CMK (cell line): ENCODE measurements at places on chromosomes 11 and 22.

GRCh38 chr22:48347311-48347710 is 1480.4 kb downstream of the BRD1 start:
- DNase-seq: no peak

DNA sequence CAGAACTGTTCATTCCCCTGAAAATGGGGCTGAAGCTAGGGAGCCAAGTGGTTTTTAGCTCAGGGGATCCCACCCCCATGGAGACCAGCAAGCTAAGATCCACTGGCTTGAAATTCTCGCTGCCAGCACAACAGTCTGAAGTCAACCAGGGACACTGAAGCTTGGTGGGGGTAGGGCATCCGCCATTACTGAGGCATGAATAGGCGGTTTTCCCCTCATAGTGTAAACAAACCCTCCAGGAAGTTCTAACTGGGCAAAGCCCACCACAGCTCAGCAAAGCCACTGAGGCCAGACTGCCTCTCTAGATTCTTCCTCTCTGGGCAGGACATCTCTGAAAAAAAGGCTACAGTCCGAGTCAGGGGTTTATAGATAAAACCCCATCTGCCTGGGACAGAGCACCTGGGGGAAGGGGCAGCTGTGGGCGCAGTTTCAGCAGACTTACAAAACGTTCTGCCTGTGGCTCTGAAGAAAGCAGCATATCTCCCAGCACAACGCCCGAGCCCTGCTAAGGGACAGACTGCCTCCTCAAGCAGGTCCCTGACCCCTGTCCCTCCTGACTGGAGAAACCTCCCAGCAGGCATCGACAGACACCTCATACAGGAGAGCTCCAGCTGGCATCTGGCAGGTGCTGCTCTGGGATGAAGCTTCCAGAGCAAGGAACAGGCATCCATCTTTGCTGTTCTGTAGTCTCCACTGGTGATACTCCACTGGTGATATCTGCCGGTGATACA is 32.7 kb downstream of the GAB4 start:
- no peak for DNase-seq

- DNase-seq: no peak
Observed at GRCh38 chr11:72896431-72896830, 82.2 kb downstream of the ATG16L2 start.

DNA sequence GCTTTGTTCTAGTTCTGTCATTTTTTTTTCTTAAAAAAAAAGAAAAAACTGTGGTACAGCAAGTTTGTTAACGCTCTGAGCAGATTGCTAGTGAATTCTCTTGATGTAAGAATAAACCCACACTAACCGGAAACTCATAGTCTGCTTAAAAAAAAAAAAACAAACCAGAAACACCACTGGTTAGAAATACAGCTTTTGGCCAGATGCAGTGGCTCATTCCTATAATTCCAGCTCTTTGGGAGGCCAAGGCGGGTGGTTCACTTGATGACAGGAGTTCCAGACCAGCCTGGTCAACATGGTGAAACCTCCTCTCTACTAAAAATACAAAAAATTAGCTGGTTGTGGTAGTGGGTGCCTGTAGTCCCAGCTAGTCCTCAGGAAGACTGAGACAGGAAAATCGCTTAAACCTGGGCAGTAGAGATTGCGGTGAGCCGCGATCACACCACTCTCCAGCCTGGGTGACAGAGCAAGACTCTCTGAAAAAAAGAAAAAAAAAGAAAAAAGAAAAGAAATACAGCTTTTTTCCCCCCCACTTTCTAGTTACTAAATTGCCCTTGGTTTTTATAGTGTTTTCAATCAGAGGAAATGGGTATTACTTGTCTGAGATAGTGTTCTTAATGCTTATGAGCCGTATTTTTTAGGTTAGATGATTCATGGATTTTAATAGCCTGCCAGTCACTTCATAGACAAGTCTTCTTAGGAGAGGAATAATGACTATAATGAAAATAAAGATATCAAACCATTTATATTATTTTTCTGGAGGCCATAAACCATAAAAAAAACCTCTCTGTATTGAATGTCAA is 222.8 kb downstream of the DDX10 start:
- DNase-seq: peak; percentile 9

DNA sequence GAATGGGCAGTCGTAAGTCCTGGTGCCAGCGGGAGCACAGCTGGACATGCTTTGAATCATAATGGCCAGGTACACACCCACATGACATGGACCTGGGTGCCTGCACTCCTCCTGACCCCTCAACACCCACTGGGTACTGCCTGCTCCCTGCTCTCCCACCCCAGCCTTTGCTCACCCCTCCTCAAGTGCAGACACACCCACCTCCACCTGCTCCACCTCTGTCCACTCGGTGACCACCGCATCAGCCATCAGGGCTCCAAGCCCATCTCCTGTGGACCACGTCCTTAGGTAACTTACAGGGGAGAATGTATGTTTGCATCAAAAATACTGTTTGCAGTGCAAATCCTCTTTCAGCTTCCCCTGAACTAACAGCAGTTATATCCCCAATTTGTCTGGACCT is 214.6 kb downstream of the BRD1 start:
- DNase-seq: no peak

- no peak for DNase-seq
Observed at GRCh38 chr11:32960553-32961164, 55.0 kb upstream of the DEPDC7 start.
